Colonic mucosa (tissue), 4 donors: ENCODE measurements at places on chromosomes 1 and 21.

DNA sequence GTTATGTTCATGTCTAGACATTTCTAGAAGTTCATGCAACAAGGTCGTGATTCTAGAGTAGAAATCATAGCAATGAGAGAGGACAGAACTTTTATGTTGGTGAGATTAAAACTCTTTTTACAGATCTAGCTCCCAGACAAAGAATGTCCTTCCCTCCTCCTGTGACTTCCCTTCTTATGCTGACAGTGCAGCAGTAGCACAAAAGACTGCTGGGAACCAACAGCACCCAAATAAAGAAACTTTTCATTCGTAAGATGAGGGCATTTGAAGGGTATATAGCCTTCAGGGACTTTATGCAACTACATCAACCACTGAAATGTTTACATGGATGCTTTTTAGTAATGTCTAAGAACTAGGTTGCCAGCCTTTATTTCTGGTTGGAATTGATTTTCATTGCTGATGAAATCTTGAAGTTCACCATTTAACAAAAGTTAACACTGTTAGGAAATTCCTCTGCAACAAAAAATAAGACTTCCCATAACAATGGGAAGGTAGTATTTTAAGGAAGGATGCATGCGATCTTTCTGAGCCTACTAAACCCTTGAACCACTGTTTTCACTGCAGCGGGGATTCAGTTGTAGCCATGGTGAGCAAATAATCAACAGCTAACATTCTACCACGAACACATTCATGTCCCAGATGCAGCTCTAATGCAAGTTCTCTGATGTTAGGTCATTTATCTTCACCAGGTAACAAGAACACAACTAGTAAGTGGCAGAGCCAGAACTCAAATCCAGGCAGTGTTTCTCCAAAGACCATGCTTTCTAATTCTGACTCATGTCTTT is 672.8 kb downstream of the PTPRC start:
- no peak for DNase-seq

GRCh38 chr1:23591460-23592208 is 32.3 kb upstream of the ID3 start:
- no peak for DNase-seq

DNA sequence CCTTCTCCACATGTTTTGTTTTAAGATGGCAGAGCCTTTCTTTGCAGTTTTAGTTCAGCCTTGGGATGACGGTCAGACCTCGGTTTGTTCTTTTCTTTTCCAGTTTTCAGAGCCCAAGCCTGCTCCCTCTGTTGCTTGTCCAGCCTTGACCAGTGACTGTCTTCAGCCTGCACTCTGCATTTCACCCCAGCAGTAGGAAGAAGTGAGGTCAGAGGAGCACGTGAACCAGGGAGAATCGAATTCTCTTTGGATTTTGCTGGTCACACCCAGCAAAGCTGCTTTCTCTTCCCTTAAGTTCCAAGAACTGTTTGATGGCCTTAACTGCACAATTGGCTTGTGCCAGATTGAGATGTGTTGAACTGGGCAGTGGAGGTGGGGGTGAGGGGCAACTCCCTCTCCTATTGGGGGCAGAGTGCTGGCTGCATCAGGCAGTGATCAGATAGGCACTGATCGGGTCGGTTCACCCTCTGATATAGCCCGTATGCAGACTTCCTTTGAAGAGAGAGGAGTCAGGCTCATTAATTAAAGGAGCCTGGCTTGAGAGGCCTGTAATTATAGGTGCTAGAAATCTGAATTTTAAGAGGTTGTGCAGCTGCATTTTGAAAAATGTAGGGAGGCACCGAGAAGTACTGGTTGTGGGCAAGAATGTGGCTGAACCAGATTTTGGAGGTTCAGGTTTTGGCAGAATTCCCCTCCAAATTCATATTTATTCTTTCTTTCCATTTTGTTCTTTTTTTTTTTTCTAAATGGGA is 42.4 kb downstream of the PEX14 start:
- no peak for DNase-seq

DNA sequence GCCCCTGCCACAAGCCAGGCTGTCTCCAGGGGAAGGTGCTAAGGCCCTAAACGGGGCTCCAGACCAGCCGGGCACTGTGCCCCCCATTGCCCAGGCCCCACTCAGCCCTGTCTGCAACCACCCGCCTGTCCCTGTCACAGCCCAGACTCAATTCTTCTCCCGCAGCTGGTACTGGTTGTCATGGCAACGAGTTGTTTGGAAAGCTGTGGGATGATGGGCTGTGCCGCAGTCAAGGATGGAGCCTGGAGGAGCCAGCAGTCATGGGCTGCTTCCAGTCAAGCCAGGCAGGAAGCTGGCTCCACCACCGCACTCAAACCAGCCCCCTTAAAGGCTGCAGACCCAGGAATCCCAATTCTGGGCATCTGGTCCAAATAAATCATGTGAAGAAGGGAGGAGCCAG is 4.2 kb downstream of the SPOCD1 start:
- DNase-seq, result no peak

GRCh38 chr1:146020058-146021049 is 1.2 kb downstream of the HJV start:
- no peak for DNase-seq

GRCh38 chr1:183859831-183860230 is 54.9 kb downstream of the RGL1 start:
- DNase-seq, result no peak
